ENCODE measurements at places on chromosomes 4 and X.

GRCh38 chr4:26727844-26728243, 132.8 kb upstream of the STIM2 start:
- DNase-seq = no peak

- no peak for DNase-seq
These were observed 55.9 kb downstream of the HTRA3 start for GRCh38 chr4:8325291-8325973.

GRCh38 chr4:78610546-78611214, 59.1 kb downstream of the ANXA3 start:
- no peak for DNase-seq

DNA sequence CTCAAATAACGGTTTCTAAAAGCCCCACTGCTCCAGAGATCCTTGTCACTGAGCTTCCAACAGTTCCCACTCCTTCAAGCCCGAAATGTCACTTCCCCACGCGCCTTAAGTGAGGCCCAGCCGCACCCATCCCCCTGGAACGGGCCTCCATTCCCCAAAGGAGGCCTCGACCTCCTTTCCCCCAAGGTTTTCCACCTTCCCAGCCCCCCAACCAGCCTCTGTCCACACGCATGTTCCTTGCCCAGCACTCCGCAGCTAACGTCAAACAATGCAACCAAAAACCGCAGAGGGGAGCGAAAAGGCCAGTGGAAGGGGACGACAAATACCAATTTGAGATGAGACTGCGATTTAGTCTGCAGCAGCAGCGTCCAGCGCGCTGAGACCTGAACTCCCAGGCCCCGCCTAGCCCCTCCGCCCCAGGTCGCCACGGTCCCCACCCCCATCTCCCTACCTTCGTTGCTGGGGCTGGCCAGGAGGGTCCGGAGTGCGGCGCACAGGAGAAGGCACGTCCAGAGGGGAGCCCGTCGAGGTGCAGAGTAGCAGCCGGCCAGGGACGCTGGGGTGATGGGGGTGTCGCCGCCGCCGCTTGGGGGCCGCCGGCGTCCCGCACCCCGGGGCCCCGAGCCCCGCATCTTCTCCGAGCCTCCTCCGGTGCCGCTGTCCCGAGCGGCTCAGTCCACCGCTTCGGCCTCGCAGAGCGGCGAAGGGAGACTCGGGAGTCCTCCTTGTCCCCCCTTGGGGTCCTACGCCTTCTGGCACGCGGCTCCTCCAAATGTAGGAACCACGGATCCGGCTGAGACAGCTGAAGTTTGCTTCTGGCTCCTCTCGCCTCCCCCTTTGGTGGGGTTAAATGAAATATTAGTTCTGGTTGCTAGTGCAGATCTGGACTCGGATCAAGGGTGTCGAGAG, 924 bp downstream of the EPHA5 start:
- no peak for DNase-seq

- DNase-seq = no peak
These were observed 1.5 kb downstream of the P2RY8 start for GRCh38 chrX:1535241-1536041.

- no peak for DNase-seq
These were observed 218.7 kb downstream of the MAPK10 start for GRCh38 chr4:86141161-86141560.

DNA sequence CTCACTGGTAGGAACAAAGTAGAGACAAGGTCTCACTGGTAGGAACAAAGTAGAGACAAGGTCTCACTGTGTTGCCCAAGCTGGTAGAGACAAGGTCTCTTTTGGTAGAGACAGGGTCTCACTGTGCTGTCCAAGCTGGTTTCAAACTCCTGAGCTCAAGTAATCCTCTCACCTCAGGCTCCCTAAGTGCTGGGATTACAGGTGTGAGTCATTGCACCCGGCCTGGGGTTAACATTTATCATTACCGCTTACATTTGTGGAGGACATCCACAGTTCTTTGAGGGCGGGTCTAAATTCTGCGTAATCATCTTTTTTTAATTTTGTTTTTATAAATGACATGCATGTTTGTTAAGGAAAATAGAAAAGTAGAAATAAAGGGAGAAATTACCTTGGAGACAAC, 12.0 kb downstream of the RAB33B start:
- no peak for DNase-seq

DNA sequence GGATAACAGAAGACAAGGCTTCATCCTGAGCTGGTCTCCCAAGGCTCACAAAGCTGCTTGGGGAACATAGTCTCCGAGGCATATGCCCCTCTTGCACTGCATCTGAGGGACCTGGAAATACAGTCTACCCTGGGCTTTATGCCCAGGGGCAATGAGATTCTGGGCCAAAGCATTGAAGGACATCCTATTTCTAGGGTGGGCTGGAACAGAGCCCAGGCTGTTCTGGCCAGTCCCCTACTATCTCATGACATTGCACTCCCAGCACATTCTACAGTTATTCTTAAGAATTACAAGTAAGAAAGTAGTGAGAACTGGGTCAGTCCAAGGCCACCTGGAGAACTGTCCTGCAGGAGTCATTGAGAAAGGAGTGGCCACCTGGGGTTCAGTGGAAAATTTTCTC, 107.6 kb downstream of the USP46 start:
- DNase-seq = no peak

- peak; percentile 45 for DNase-seq
These were observed 37.8 kb upstream of the SLC9A7 start for GRCh38 chrX:46796574-46797191.

DNA sequence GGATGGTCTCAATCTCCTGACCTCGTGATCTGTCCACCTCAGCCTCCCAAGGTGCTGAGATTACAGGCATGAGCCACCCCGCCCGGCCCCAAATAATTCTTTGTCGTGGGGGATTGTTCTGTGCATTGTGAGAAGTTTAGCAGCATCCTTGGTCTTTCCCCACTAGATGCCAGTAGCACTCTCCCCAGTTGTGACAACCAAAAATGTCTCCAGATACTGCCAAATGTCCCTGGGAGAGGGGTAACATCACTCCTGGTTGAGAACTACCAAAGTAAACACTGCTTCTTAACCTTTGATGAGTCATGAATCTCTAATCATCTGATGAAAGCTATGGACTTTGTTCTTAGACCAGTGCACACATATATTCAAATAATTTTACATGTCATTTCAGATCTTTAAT, 90.7 kb upstream of the BRS3 start:
- DNase-seq = no peak

Data from stimulated activated CD8-positive, alpha-beta memory T cell treated with anti-CD3 and anti-CD28 coated beads, Interleukin-7, amount 100 ng/mL, for 1 hour (primary cell).